Amygdala (tissue), 56 donors: ENCODE measurements at places on chromosomes 16 and 17.

- DNase-seq, result no peak
These were observed 53.5 kb downstream of the DNAH3 start for GRCh38 chr16:21097151-21097550.

GRCh38 chr17:78746263-78746948, 35.7 kb downstream of the CYTH1 start:
- no peak for DNase-seq

DNA sequence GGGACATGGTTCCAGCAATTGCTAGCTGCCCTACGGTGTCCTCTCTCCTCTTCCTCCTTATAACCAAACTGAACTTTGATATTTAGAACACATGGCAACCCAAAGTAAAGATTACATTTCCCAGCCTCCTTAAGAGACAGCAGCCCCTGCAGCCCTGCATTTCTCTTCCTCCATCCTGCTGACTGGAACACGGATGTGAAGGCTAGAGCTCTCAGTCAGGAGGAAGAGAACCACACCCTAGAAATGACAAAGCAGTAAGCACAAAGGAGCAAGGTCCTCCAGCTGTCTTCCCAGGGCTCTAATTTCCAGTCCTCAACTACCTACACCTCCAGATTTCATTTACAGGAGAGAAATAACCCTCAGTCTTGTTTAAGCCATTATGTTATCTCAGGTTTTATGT, 10.9 kb downstream of the DYNC1LI2 start:
- DNase-seq, result no peak

DNA sequence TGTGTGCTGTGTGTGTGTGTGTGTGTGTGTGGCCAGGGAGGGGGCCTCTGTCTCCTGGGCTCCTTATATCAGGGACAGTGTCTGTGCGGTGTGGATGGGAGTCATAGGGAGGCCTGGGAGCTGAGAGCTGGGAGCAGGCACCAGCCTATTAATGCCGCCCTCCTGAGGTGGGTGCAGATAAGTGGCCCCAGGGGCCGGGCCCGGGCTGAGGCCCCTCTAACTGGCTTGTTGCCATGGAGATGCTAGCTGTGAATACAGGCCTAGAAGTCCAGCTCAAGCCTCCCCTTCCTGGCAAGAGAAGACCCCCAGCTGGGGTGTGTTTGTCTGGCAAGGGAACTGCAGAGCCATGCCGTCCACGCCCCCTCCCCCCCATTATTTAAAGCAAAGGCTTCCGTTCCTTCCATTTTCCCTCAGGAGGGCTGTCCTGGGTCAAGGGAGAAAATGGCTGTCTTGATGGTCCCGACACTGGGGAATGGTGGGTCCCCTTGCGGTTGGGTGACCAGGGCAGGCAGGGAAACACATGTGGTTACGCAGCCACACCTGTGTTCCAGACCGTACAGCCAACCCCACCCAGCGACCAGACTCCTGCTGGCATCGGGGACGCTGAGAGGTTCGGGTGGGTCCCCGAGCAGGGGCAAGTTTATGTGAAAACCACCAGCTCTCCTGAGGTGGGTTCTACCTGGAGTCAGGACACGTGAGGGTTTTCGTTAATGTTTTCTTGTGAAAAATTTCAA, 141.1 kb downstream of the MRM1 start:
- DNase-seq, result no peak

DNA sequence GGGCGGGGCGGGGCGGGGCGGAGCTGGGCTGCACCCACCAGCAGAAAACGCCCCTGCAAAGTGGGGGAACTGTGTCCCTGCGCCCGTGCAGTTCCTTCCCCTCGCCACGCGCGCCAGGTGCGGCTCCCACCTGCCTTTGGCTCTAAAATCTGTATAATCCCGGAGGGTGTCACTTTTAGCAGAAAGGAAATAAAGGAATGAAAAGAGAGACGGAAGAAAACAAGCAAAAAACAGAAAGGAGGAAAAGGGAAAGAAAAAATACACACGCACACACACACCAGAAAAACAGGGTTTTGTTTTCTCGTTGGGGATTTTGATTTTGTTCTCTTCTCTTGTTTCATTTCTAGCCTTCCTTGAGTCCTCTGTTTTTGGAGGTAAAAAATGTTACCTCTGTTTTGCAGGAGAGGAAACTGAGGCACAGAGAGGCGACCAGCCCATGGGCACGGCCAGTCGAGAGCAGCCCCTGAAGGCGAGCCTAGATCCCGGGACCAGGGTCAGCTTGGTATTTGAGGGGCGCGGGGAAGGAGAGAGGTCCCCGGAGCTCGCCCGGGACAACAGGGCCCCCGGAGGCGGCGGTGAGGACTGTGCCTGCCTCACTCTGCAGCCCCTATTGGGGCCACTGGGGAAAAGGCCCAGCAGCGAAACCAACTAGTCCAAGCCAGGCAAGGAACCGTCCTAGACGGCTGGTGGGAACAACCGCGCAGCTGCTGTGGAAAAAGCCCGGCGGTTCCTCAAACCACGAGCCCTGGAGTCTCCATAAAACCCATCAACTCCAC, 594 bp upstream of the CARHSP1 start:
- DNase-seq, result no peak

DNA sequence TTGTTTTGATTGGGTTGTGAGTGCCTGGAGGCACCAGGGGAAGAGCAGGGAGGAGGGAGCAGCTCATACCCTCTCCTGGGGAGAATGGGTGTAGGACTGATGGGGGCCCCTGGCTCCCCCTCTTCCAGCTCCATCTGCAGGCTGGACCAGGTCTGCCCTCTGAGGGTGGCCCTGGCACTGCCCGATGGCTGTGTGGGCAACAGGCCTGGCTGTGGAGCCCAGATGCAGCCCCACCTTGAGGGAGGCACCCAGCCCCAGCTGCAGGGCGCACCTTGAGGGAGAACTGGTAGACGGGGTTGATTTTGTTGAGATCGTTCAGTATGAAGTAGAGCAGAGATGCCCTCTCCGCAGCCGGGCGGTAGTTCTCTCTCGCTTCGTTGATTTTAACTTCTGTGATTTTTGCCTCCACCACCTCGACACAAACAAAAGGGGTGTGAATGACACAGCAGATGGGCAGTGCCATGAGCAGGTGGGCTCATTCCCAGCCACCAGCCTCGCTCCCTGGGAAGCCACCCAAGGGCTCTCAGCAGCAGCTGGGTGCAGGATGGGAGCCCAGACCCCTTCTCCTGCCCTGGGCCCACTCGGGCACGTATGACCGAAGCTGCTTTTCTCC, 71.6 kb downstream of the PGS1 start:
- no peak for DNase-seq

DNA sequence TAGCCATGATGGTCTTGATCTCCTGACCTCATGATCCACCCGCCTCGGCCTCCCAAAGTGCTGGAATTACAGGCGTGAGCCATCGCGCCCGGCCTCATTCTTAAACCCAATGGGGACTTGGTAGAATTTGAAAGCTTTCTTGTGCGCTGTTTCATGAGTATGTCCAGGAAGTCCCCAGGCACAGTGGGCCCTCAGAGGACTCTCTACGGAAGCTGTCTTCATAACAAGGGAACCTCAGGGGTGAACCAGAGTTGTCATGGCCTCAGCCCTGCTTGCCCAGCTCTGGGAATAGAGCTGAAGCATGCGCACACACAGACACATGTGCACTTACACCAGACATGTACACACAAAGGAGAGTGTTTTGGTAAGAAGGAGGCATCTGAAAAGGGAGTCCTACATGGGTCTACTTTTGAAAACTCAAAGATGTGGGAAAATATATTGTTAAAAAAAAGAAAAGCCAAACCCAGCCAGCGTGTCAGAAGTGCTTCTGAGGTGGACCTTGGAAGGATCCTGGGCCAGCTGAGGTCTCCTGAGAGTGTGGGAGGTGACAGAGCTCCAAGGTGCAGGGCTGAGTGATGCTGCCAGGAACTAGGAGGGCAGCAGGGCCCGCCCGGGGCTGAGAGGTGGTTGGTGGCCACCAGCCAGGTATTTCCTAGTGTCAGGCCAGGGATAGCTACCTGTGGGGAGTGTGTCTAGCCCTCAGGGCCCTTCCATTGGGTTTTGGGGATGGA, 54.6 kb downstream of the EPN2 start:
- no peak for DNase-seq

DNA sequence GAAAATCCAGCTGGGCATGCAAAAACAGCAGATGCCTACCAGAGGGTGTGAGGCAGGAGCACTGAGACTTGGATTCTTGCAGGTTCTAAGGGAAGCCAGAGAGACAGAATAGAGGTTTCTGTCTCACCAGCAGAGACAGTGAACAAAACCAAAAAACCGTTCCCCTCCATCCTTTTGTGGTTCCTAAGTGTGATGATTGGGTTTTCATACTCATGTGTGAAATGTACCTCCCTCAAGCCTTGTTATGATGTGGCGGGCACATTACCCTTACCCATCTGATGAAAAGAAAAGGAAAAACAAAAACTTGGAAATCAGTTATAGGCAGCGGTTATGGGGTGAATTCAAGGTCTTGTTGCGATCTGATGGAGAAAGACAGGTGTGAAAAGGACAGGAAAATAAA, 172.6 kb upstream of the CDH13 start:
- DNase-seq, result no peak

DNA sequence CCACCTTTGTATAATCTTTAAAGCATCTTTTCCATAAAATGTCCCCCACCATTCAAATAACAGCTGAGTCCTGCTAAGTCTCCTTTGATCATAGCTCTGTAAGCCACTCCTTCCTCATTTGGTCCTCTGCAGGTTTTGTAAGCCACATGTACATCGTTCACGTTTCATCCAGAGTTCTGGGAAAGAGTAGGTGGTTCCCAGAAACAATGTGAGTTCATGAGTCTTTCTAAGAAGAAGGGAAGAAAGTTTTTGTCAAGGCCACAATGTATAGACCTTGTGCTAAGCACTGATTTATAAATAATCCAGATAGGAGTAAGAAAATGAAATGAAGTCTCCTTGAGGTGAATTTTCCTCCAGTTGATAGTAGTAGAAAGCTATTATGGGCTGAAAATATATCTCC, 8.7 kb upstream of the ANKS4B start:
- no peak for DNase-seq

GRCh38 chr17:10271106-10271562, 72.7 kb upstream of the GAS7 start:
- DNase-seq, result no peak

DNA sequence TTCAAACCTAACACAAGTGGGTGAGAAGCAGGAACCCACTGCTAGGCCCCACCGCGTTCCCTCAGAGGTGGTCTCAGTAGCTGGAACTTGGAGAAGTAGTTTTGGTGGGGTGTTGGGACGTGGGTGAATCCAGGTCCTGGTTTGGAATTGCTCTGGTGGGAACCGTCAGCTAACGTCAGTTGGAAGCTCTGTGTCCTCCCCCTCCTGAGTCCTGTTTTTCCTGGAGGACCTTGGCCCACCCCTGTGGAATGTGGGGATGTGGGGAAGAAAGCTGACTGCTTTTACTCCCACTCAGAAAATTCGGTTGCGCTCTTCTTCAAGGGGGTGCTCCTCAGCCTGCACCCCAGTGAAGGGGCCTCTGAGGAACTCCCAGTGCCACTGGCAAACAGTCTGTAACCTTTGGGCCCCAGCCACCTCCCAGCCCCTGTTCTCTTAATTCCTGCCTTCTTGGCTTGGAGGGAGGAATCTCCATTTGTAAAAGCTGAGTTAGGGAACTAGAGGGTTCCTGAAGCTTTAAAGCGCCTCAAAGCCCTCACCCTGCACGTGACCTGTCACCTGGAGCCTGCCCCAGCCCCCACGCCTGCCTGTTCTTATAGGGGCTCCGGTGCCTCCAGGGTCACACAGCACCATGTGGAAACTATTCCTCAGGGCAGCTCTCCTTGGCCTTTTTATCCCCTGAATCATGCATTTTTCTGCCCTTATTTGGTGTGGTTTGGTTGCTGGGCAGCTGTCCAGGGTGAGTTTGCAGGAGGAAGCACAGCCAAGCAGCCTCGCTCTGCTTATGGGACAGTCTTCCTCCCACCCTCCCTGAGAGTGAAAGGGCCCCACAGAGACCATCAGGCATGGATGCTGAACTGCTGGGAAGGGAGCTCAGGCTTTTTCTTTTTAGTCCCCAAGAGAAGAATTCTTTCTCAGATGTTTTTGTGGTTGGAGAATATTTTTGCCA, 16.2 kb upstream of the NAGLU start:
- DNase-seq, result no peak

- DNase-seq, result no peak
These were observed 34.4 kb downstream of the DNAH3 start for GRCh38 chr16:21116148-21116693.

DNA sequence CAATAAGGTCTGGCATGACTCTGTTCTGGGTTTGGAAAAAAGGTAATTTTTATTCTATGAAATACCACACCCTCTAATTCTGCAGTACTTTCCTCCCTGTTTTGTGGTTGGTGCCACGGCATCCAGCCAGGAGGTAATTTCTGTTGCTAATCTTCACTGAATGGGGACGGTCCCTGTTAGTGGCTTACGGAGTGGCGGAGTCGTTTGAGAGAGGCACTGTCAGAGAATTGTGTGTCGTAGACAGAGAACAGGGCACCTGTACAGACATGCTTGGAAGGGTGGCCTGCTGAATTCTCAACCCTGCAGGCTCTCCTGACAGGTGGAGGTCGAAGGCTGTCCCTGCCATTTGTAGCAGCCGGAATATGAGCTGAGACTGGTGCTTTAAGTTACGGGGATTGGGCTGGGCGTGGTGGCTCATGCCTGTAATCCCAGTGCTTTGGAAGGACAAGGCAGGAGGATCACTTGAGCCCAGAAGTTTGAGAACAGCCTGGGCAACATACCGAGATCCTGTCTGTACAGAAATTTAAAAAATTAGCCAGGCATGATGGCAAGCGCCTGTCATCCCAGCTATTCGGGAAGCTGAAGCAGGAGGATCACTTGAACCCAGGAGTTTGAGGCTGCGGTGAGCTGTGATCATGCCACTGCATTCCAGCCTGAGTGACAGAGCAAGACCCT, 33.2 kb downstream of the EEF2K start:
- no peak for DNase-seq

GRCh38 chr16:49620158-49620868, 235.6 kb downstream of the ZNF423 start:
- DNase-seq, result no peak

DNA sequence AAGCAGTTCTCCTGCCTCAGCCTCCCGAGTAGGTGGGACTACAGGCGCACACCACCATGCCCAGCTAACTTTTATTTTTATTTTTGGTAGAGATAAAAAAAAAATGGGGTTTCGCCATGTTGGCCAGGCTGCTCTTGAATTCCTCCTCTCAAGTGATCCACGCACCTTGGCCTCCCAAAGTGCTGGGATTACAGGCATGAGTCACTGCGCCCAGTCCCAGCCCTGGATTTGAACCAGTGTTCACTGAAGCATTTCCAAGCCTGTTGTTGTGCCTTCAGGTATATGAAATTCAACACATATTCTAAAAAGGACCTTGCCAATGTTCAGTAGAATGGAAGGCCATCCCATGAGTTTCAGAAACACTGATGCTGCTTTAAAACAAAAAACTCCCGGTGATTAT, 165.3 kb downstream of the SLC39A11 start:
- no peak for DNase-seq

DNA sequence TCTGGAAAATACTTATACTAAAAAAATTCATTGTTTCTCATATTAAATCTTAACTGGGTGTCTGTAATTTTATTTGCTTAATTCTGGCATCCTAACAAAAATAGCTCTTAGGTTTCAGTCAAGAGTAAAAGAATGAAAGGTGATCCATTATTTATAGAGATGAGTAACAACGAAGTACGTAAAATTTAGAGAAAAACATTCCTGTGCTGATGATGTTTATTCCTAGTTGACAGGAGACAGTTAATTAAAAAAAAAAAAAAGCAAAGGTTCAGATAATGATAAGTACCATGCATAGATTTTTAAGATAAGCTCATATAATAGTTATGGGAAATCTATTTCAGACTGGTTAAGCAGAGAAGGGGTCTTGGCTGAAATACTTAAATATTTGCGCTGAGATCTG, 50.8 kb downstream of the ABCA9 start:
- no peak for DNase-seq
